ENCODE measurements at places on chromosomes 12 and 14. TPM values are rescaled to one million over a fixed set of nuclear protein-coding genes. Genes with fewer than 3 reads are reported as not detected.

Gene DUSP6
- total RNA-seq, result 43.1 TPM

Gene GUCY2C
- total RNA-seq, result not detected

Gene GPRC5D
- not detected for total RNA-seq

Gene PLEKHD1
- 0.41 TPM for total RNA-seq

Gene SLC39A9
- 82.8 TPM for total RNA-seq

Gene ADAM21
- total RNA-seq, result 0.08 TPM

Gene CHGA
- not detected for total RNA-seq

Gene KRT74
- not detected for total RNA-seq

Gene SRRM4
- 0.42 TPM for total RNA-seq

Gene CD69
- 3.7 TPM for total RNA-seq

Gene IGF1
- under 0.01 TPM for total RNA-seq

Gene TMEM30B
- 11.3 TPM for total RNA-seq

Gene GLS2
- 3.3 TPM for total RNA-seq

Gene MMP17
- 1.7 TPM for total RNA-seq

Gene PLEK2
- total RNA-seq, result 44.4 TPM

Gene DAO
- total RNA-seq, result not detected

Gene EFS
- total RNA-seq, result 15.4 TPM

Gene RPS6KA5
- total RNA-seq, result 3.7 TPM

Gene OR6C2
- total RNA-seq, result not detected

Gene NRXN3
- 1.6 TPM for total RNA-seq

Gene B4GALNT3
- 5.1 TPM for total RNA-seq

Gene LHX5
- total RNA-seq, result 0.50 TPM

Gene PPP1R1A
- 3.4 TPM for total RNA-seq

Gene TAS2R13
- 0.21 TPM for total RNA-seq

Gene MANSC4
- total RNA-seq, result not detected

Gene TDRD9
- 6.5 TPM for total RNA-seq

Gene SLCO1B1
- not detected for total RNA-seq

Gene NYNRIN
- 6.3 TPM for total RNA-seq

Gene CAPS2
- 0.89 TPM for total RNA-seq

Gene BICDL1
- 7.9 TPM for total RNA-seq

Gene A2ML1
- total RNA-seq, result 3.1 TPM

Gene PTPRO
- total RNA-seq, result 3.7 TPM

Gene KRT80
- 19.4 TPM for total RNA-seq

Gene FOXG1
- not detected for total RNA-seq

Gene SPIC
- total RNA-seq, result not detected

Gene LMBR1L
- 67.9 TPM for total RNA-seq

Gene CCDC197
- not detected for total RNA-seq

Gene TUNAR
- 0.27 TPM for total RNA-seq

Gene MYBPC1
- total RNA-seq, result not detected

Gene SLC25A47
- total RNA-seq, result not detected

Gene GARIN6
- not detected for total RNA-seq

Gene MFAP5
- total RNA-seq, result 15.8 TPM

Gene HSP90B1
- 619 TPM for total RNA-seq

Gene ATXN3
- total RNA-seq, result 20.7 TPM

Gene DYRK2
- 35.8 TPM for total RNA-seq

Gene KRT2
- total RNA-seq, result not detected

Gene RTN1
- 0.79 TPM for total RNA-seq

Gene INHBC
- total RNA-seq, result not detected

Gene BMAL2
- total RNA-seq, result 31.3 TPM

Gene COCH
- 18.8 TPM for total RNA-seq

Gene DUSP16
- total RNA-seq, result 24.5 TPM
